ENCODE measurements at places on chromosomes 1 and 21. TPM values are rescaled to one million over a fixed set of nuclear protein-coding genes. Genes with fewer than 3 reads are reported as not detected.

Gene TRIM46
- 3.9 TPM for total RNA-seq

Gene CENPF
- 48.5 TPM for total RNA-seq

Gene C1orf141
- total RNA-seq: not detected

Gene HFM1
- 0.87 TPM for total RNA-seq

Gene SLC1A7
- 0.12 TPM for total RNA-seq

Measured in uterine smooth muscle cell (primary cell).